H7 (cell line): ENCODE measurements at places on chromosomes 6 and 20.

- no peak for DNase-seq
Measured at GRCh38 chr6:6905961-6906518, 201.7 kb upstream of the RREB1 start.

DNA sequence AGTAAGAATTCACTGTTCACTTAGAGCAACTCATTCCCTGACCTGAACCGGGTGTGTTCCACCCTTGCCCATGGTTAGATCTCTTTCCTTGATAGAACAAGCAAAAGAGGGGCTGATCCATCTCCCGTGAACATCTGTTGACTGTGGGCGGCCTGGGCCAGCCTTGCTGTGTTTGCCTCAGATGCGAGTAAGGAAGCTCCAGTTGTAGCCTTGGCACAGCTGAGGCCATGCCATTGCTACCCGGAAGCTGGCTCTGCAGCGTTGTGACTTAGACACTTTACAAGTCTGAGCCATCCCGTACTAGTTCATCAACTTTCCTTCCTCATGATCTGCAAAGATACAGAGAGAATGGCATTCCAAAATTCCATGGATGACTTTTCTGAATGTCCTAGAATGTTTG is 139.0 kb downstream of the MAP3K4 start:
- DNase-seq, result no peak

DNA sequence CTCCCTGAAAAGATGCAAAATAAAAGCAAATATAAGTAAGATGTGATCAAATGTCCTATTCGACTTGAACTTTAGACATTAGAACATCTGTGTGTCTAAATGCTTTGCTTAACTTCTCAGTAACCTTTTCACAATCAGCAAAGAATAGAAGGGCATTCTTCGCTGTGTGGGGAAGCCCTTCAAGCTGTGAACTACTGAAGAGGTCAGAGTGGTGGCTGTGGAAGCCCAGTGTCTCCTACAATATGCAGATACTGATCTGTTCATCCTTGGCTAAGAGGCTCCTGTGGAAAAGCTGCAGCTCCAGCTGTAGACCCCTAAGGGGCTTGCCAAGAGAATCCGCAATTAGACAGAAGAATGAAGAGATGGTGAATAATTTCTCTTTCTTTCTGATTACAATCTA is 400.3 kb upstream of the SASH1 start:
- DNase-seq, result no peak

GRCh38 chr20:11755071-11755841 is 162.4 kb upstream of the BTBD3 start:
- DNase-seq, result no peak

- DNase-seq, result no peak
Measured at GRCh38 chr6:82072751-82073150, 174.8 kb downstream of the IBTK start.

DNA sequence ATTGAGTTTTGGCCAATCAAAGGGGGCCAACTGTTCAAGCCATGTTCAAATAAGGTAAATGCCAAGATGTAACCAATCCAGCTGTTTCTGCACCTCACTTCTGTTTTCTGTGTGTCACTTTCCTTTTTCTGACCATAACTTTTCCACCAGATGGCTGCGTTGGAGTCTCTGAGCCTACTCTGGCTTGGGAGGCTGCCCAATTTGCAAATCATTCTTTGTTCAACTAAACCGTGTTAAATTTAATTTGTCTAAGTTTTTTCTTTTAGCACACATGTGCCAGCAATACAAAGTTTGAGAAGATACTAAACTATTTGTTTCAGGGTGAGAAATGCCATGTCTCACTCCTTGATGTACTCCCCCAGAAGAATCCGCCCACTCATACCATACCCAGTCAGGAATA is 52.1 kb downstream of the IYD start:
- no peak for DNase-seq

DNA sequence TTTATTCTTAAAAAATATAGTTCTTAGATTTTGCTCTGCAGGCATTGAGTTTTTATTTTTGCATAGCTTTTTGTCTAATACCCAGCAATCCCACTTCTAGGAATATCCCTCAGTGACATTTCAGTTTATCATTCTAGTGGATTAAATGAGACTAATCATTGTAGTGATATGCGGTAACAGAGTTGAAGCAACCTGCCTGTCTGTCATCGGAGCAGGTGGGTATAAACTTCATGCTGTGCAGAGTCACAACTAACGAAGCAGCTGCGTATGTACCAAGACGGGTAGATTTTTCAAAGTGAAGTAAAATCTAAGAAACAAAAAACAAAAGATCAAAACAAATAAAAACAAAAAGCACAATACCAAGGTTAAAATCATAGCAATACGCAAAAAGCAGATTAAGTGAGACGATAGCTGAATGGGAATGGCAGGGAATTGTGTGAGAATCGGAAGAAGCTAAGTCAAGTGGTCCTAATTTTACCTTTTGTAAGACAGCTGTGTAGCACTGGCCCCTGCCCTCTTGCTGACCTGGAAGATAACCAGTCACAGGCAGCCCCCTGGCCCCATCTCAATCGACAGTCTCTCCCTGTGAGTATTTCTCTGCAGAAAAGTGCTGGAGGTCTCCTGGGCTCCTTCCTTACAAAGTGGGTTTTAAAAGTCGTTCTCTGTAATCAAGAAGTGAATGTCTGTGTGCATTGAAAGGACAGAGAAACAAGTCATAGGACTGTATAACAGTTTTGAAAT is 169.2 kb downstream of the OR2B2 start:
- DNase-seq, result no peak

DNA sequence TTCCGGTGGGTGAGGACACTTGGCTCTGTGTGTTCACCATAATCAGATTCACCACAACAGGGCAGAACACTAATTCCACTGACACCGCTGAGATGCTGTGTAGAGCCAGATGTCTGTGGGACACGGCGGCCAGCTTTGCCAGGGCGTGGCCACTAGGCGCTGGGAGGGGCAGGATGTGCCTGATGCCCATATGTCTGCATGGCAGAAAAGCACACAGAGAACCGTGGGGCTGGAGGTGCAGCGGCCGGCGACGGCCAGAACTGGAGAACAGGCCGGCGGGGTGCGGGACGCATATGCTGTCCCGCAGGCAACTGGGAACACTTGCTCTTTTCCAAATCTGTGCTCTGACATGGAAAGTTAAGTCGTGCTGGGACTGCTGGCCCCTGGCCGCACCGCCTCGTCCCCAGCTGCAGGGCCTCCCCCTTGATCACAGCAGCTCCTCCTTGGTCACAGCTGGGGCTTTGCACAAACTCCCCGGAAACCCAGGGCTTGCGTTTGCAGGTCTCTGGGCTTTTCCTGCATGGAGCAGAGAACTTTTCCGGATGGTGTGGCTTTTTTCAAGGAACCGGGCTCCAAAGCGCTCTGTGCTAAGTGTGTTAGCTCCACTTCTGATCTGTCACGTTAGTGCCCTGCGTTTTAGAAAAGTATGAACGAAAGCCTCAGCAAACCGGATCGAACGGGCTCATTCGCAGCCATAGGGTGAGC is 31.1 kb downstream of the NTSR1 start:
- no peak for DNase-seq

DNA sequence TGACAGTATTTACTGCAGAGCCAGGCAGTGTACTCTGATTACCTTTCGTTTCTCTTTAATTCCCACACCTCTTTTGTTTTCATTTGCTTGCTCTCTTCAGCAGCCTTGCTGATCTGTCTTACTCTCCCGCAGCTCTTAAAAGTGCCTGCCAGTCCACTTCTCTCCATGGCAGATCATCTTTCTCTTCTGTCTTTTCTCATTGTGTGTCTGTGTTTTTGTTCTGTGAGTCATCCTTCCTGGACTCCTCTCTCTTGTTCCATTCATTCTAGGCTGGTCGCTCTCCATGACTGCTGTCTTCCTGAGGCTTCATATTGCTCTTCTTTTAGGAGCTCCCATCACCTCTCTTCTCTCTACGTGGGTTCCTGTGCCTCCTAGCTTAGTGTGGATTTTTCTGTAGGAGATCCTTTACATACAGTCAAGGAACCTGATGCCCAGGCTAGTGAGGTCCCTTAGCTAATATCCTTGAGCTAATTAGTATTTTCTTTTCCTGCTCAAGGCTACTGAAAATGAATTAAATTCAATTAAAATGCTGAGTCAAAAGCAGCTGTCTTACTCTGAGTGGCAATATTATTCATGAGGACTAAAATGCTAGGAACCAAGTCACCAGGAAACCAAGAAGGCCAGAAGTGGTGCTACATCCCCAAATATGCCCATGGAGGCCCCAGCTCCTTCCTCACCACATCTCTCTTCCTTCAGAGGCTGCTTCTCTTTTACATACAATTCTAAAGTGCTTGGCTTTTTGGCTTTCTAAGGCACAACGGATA is 86.1 kb downstream of the SLX4IP start:
- no peak for DNase-seq
